ENCODE measurements at places on chromosomes 5 and 9.
A peak's percentile ranks its signal among the peaks of the same experiment; 100 is the strongest.

DNA sequence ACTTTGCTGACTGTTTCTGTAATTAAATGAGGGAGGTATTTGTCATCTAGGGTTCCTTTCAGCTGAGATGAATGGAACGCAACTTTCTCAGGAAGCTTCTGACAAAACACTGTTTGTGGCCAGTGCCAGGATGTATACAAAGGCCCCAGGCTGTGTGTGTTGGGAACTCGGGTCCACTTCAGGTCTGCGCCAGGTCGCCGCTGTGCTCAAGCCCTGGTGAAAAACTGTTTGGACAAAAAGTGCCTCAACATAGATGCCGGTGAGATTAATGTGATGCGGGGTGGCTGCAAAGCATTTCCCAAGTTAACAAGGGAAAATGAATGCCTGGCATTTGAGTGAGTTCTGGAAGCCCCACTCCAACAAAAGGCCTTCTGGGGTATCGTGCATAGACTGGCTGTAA, 156.4 kb downstream of the GABBR2 start:
- no peak for DNase-seq

DNA sequence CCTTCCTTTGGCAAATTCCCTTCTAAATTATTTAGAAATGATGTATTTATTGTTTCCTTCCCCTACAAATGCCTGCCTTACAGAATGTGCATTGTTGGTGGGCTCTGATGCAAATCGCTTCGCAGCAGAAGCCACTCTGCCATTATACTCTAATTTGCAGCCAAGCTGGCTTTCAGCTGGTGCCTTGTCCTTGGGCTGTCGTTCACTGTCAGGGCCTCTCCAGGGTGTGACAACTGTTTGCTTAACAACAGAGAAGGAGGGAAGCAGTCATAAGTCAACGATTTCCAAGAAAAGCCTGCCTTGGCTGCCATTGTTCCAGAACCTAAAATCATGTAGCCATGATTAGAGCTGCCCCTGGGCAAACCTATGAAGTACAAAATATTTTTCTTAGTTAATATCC, 260.1 kb upstream of the RGMB start:
- no peak for DNase-seq

DNA sequence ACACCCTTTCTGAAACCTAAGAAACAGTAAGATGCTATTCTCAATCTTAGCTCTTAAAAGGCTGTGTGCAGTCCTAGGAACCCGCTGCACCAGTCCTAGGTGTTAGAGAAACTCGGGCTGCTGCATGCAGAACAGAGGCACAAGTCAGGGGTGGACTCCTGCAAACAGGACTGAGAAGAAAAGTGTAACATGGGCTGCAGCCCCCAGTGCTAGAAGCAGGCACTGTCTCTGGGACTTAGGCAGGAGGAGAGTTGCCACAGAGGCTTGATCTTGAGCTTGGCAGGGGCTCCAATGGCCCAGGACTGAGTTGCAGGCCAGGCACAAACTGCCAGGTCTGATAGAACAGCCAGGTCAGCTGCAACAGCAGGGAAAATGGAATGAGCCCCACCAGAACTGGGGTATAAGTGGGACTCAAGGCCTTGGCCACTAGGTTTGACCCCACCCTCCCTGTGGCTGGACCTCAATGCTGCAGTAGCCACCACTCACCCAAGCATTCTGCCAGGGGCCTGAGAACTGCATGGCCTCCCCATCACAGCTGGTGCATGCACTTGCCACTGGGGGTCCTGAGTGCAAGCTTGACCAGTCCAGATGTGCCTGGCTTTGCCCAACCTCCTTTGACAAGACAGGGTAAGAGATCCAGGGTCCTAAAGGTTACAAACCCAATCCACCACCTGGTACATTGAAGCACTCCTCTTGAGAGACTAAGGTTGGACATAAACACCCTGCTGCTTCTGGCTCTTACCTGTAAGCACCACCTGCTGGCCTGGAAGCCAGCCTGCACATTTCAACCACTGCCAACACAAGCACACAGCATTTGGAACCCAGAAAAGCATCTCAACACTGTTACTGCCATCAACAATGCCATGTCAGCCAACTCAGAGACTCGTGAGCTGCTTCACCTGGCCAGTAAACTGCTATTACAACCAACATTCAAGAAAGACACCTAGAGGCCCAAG, 103.3 kb downstream of the FBXL17 start:
- no peak for DNase-seq

GRCh38 chr9:127567035-127567729, 44.9 kb upstream of the STXBP1 start:
- DNase-seq = no peak

GRCh38 chr5:69138766-69139165, 28.2 kb upstream of the CCNB1 start:
- no peak for DNase-seq

- peak; percentile 86 for DNase-seq
Measured at GRCh38 chr5:132260714-132261551, 3.4 kb downstream of the PDLIM4 start.

GRCh38 chr9:137455359-137455991, 3.7 kb downstream of the NSMF start:
- no peak for DNase-seq

DNA sequence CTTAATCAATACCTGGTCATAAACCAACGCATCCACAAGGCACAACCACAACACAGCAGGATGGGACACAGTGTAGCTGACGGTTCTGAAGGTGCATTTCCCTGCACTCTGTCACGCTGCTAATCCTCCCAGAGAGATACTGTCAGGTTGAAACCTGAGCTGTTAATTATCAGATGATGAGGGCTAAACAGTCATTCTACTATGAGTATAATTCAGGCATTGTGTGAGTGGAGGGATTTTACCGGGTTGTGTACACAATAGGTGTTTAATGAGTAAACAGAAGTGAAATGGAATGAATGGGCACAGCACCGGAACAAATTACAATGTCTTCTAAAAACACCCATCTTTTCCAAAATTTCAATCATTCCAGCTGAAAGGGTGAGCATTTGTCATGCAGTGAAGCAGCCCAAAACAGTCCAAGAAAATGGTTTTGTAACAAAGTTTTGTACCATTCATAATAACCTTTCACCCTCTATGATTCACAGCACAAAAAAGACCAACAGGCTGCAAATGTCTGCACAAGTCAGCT, 71.5 kb downstream of the ABCA1 start:
- no peak for DNase-seq

DNA sequence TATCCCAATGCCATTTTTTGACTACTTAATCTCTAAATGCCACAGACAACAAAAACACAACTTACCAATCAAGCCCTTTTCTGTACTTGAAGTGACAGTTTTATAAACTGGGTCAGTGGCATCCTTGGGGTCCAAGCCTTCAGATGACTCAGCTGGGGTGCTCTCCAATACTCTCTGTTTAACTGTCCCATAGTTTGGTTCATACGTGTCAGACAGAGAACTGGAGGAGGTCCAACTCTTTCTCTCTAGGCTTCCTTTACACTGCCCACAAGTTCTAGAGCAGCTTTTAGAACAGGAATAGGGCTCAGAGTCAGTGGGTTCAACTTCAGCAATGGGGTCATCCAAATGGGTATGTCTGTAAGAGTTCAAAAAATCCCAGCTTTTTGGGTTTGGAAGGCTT, 166.9 kb downstream of the CDC42SE2 start:
- no peak for DNase-seq

- no peak for DNase-seq
Measured at GRCh38 chr9:134546746-134547145, 94.9 kb upstream of the COL5A1 start.

- DNase-seq = peak; percentile 82
Measured at GRCh38 chr5:14753292-14753691, 88.8 kb downstream of the OTULIN start.

- peak; percentile 74 for DNase-seq
Measured at GRCh38 chr9:107175041-107175440, 108.0 kb upstream of the RAD23B start.

DNA sequence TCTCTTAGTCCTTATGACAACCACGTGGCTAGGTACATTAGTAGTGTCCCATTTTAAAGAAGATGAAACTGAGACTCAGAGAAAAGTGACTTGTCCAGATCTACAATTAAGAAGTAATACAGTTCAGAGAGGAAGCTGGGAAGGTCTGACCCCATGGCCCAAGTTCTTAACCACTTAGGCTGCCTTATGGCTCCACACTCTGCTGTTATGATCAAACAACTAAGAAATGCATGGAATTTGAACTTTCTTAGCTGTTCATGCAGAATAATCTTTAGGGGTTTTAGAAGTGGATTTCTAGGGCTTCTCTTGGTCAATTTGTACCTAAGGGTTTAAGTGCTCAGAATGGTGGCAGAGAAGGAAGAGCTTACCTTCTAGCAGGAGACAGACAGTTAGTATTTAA, 128.0 kb upstream of the MSX2 start:
- peak; percentile 25 for DNase-seq

GRCh38 chr9:68996462-68996861, 17.5 kb downstream of the PRKACG start:
- DNase-seq = no peak

- no peak for DNase-seq
Measured at GRCh38 chr9:6408320-6408719, 4.7 kb upstream of the UHRF2 start.

- DNase-seq = no peak
Measured at GRCh38 chr5:915946-916345, 23.3 kb downstream of the TRIP13 start.

GRCh38 chr9:15306068-15306756, 804 bp downstream of the TTC39B start:
- peak; percentile 58 for DNase-seq

DNA sequence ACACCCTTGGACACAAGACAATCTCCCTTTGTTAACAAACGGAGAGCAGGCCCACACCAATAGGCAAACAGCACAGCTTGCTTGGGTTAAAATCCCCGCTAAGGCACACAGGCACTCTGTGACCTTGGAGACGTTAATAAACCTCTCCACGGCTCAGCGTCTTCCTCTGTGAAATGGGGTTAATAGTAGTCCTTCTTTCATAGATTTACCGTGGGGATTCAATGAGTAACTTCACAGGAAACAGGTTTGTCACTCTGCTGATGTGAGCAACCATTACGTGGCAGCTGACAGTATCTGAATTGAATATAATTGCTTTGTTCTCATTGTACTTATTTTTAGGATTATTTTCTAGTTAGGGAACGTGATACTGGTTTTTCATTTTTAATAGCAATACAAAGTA, 65.2 kb upstream of the ADRA1B start:
- DNase-seq = no peak

DNA sequence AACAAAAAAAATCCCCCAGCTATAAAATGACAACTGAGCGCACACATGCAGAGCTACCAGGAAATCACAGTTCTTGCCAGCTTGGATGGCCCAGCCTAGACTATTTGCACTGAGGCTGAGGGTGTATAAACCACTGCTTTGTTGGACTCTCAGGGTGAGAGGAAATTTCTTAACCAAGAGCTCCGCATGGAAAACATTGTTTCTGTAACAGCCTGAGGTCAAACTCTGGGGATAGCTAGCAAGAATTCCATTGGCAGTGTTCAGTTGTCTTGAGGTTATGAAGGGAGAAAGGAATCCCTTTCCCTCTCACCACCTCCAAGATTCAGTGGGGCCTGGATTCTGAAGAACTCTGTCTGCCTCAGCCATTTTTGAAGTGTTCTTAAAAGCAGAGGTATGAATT, 360.0 kb downstream of the OSTF1 start:
- DNase-seq = no peak

DNA sequence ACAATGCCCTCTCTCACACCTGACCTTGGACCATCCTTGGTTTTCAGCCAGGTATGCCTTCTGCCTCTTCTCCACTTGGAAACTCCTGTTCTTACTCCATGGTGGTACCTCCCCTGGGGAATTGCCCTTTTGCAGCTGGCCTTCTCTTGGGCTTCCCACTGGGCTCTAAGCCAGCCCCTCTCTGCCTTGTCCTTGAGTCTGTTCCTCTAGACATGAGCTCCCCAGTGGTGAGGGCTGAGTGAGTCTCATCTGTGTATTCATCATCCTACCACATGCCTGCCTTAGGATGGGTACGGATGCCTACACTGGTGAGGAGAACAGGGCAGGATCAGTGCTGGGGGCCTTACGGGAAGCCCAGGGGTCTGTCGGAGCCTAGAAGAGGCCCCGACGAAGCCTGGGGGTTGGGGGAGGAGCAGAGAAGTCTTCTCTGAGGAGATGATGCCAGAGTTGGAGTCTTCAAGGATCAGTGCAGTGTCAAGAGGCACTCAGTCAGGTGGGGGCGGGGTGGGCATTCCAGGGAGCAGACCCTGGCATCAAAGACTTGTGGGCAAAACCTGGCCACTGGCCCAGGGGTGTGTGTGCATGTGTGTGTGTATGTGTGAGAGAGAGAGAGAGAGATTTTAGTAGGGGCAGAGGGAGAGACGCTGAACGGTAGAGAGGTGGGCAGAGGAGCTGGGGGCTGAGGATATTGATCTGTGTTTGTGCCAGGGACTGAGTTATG, 5.2 kb upstream of the CRB2 start:
- no peak for DNase-seq

DNA sequence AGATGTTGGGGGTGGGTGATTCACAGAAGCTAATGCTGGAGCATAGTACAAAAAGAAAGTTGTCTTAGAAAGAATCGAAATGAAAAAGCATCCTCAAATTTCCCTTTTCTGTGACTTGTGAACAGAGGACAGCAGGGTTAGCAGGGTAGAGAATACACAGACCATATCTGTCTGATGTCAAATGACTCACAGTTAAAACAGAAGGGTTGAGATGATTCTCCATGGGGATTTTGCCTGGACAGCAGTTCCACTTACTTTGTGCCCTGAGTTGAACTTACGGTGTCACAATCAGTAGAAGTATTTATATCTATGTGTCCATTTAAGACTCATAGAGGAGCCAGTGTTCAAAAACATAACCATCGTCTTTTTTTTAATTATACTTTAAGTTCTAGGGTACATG, 801.6 kb downstream of the KCTD16 start:
- DNase-seq = peak; percentile 57

- DNase-seq = peak; percentile 66
Measured at GRCh38 chr5:44002381-44002901, 386.8 kb downstream of the FGF10 start.

DNA sequence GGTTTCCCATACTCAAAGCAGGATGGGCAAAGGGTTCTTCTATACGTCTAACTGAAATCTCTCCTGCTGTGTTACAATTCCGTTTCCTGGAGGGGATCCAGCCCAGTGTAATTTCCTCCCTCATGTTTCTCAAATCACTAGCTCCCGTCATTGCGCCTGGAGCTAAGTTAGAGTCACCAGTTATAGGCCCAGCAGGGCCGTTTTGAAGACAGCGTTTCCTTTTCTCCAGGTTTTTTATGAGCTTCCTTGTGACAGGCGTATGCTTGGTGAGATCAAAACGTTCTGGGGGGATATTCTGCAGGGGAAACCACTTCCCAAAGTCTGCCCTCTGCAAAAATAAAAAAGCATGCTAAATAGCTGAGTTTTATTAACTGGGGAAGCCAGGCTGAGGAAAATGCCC, 53.0 kb upstream of the WWC1 start:
- DNase-seq = no peak

- no peak for DNase-seq
Measured at GRCh38 chr9:81847181-81847915, 80.9 kb upstream of the SPATA31D4 start.

DNA sequence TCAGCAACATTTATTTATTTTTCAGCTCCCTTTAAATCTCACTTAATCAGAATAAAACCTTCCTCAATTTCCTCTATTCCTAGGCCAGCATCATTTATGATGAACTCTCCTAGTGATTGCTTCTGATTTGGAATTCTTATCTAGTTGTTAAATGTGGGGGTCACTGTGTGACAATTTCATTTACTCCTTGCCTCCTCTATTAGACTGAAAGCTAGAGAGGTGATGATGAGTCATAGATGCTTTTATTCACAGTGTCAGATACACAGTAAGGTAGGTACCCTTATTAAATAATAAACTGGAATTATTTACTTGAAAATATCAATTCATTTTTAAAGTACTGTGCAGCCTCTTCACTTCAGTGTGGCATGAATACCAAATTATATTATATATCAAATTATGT, 960.6 kb downstream of the MAT2B start:
- DNase-seq = no peak

- peak; percentile 44 for DNase-seq
Measured at GRCh38 chr5:127802477-127802865, 99.3 kb downstream of the CCDC192 start.

All from amniotic epithelial cell (primary cell).